ENCODE measurements at places on chromosomes 4 and X. TPM values are rescaled to one million over a fixed set of nuclear protein-coding genes. Genes with fewer than 3 reads are reported as not detected.

Gene TBC1D19
- total RNA-seq, result 60.7 TPM

Gene TSC22D3
- total RNA-seq, result 33.0 TPM

Gene PCDH11X
- not detected for total RNA-seq

Gene HMX1
- not detected for total RNA-seq

Gene SYNPO2
- 1.3 TPM for total RNA-seq

Gene SLC6A14
- total RNA-seq, result 0.17 TPM

Gene INTU
- total RNA-seq, result 4.1 TPM

All from bronchial smooth muscle cell (primary cell).